ENCODE measurements at places on chromosomes 1 and 21.

DNA sequence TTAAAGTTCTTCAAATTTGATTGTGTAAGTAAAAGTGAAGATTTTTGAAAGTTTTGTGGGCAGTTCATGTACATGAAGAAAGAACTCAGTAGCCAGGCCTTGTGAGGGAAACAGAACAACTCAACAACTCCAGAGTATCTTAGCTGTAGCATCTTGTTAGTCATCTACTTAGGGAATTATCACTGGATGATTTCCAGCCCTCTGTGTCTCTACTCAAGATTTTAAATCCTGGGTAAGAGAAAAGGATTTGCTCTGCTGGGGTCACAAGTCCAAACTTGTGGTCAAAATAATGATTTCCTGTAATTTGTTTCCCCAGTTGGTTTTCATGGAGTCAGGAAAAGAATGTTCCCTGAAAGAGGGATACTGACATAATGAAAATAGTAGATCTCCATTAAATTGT, 8.2 kb downstream of the OR10T2 start:
- peak; percentile 16 for DNase-seq

DNA sequence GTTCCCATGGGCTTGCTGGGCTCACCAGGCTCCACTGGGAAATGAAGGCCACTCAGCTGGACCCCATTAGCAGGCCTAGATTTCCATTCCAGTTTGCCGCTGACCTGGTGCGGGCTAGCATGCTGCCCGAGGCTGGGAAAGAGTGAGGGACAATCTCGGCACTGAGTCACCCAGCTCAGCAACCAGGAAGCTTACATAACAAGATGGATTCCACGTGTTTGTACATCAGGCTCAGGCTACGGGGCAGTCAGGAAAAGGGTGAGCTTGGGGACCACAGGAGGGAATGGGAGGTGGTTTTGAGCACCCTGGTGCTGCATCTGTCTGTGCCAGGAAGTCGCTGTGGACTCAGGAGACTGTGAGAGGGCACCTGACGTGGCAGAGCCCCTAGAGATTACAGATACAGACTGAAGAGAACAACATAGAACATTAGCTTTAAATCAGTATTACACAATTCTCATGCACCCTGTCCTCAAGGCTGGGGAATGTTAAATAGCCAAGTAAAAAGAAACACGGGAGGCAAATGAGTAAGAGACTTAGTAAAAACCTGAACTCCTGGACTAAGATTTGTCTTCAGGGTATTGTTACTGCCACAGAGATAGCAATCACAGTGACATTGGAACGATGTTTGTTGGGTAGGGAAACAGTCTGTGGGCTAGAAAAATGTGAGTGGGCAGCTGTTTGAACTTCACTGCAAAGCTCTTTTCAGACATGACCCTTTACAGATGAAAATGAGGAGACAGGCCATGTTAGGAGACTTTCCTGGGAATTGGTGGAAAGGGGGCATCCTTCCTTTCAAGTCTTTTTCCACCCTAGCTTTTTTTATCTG, 51.1 kb downstream of the GLUL start:
- peak; percentile 8 for DNase-seq

DNA sequence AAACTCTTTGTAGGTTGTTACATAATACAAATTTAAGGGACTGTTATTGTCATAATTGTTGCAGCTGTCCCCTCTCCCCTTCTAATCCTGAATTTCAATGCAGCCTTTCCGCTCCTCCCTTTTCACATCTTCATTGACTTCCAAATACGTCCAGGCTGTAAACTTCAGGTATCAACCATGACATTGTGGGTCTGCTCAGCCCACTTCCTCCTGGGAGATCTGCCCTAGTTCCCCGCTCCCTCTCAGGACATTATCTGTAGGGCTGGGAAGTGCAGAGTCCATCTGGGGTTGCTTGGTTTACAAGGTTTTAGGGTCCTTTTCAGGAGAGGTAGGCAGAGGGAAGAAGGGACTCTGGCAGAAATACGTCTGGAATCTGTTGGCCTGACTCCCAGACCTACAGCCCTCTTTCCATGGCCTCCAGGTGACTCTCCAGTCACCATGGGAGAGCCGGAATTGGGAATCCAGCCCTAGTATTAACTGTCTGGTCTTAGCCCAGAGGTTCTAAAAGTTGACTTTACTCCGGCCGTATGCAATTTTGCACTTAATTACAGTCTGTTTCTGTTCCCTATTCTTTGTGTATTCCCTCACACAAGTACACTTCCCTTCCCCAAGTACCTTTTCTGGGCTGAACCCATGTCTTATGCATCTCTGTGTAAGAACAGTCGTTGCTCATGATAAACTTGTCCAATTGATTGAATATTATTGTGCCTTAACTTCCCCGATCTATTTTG, 4.7 kb upstream of the DENND2D start:
- DNase-seq: no peak

DNA sequence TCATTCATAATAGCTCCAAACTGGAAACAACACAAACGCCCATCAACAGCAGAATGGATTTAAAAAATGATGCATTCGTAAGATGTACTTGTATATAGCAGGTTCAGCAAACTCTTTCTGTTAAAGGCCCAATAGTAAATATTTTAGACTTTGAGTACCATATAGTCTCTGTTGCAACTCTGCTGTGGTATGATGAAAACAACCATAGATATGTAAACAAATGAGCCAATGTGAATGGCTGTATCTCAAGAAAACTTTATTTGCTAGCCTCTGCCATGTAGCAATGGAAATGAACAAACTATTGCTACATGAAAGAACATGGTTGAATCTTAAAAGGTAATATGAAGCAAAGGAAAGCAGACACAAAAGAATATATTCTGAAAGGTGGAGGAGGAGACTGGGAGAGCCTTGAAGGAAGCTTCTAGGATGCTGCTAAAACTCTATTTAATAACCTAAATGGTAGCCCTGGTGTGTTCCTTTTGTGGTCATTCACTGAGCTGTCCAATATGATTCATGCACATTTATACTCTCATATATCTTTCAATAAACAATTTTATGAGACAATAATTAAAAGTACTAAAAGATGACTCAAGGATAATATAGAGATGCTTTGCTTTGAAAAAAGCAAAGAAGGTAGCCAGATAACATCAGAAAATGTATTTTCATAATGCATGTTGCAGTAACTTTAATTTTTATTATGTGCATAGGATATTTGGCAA, 29.1 kb upstream of the FMO3 start:
- no peak for DNase-seq

DNA sequence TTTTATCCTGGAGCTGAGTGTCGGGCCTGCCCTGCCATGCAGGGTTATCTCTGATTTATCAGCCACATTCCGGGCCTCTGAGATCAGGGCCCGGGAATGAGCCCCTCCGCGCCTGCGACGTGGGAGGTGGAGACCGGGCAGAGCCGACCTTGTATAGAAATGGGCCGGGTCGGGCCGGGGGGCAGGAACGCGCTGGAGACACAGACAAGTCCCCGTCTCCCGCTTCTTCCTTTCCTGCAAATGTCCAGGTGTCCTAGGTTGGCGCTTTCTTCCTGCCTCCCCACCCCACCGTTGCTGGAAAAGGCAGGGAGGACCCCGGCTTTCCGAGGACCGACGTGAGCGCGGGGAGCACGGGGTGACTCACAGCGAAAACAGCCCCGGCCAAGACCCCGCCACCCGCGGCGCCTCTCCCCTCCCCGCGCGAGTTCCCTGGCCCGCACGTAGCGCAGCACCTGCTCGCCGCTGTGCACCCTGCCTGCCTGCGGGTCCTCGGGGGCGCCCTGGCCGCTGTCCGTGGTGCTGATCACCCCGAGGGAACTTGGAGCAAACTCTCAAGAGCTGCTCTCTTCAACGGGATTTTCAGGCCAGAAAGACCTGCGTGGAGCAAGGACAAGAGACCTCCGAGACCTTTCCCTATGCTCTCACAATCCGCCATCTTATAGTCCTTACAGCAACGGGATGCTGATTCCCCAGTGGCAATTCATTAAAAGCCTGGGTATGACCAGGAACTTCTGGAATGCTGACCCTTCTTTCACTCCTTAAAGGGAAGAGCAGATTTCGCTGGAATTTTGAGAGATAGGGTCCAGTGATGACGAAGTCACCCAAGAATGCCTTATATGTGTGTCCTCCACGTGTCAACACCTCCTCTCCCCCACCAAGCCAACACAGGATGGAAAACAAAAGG, 475 bp upstream of the NPPB start:
- no peak for DNase-seq

DNA sequence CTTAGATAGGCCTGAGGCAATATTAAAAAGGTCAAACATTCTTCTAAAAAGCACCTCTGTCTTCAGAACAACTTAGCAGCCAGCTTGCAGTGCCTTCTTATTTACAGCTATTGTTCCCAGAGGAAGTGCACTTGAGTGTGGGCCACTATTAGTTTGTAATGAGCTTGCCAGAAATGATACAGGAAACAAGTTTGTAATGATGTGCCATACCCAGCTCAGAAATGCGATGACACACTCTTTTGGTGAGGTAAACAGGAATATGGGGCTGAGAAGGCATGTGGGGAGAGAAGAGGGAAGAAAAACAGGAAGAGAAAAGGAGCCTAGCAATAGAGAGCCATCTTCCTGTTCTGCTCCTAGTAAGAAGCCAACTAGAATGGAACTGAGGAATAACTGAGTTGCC, 295.4 kb downstream of the AGBL4 start:
- no peak for DNase-seq

DNA sequence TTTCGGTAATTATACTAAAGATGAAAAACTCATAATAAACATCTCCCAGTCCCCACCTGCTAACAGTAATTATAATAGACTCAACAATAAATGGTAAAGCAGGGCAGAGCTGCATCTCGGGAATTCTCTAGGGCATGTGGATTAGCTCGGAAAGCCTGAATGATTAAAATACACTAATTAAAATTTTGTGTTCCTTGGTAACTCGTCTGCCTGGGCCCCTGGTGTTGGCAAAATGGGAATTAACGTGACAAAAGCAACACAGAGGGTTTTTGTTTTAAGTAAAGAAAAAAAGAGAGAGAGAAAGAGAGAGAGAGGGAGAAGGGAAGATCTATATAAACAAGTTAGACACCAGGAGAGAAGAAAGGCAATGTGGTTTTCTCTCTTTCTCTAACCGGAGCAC, 62.1 kb downstream of the CASZ1 start:
- no peak for DNase-seq

DNA sequence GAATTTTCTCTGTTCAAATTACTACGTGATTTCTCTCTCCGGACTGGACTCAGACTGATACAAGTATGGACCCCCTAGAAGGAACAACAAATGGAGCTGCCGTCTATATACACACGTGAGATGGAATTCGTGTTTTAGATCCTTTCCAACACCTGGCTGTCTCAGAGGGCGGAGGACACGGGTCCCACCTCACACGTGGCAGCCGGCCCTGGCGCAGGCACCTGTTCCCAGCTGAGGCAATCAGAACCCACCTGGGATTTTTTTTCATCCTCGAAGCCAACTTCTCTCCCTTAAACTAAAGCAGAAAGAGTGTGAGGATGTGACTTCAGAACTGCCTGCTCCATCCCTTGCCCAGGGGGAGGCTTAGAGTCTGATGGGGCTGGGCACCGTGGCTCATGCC, 34.1 kb upstream of the SCCPDH start:
- no peak for DNase-seq

- DNase-seq: no peak
Observed at GRCh38 chr1:203682473-203683383, 56.1 kb downstream of the ATP2B4 start.

- peak; percentile 88 for DNase-seq
Observed at GRCh38 chr1:24888971-24889676, 41.0 kb downstream of the RUNX3 start.

DNA sequence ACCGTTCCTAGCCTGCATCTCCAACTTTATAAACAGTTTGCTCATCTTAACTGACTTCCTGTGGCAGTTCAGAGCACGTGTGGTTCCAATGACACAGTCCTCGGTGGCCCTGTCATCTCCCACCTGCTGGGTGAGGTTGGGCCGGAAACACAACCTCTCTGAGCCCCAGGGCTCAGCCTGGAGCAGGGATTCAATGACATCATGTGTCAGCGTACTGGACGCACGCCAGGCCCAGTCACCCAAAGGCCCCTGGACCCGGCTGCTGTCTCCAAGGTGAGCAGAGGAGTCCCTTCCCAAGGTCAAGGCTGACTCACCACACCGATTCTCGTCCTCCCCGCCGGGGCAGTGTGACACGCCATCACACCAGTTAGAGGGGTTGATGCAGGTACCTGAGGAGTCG, 19.9 kb downstream of the TMPRSS2 start:
- DNase-seq: no peak

GRCh38 chr1:4726620-4727341, 72.4 kb downstream of the AJAP1 start:
- no peak for DNase-seq

- DNase-seq: no peak
Observed at GRCh38 chr1:38559446-38560165, 300.0 kb downstream of the RRAGC start.

GRCh38 chr1:164760569-164760968, 201.6 kb downstream of the PBX1 start:
- no peak for DNase-seq

DNA sequence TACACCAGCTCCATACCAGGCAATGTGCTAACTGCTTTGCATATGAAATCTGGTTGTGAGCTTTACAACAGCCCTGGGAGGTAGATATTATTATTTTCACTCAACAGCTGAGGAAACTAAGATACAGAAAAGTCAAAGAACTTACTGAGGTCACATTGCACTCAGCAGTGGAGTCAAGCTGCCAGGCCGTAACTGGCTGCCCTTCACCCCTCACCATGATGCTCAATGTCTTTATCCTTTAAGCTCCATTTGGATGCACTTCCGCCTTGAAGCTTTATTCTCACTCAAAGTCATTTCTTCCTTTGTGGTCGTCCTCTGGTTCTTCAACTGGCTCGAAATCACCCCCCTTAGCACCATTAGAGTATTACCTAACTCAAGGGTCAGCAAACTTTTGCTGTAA, 81.7 kb upstream of the RALGPS2 start:
- no peak for DNase-seq

GRCh38 chr1:227318853-227319607, 738 bp upstream of the CDC42BPA start:
- DNase-seq: no peak

DNA sequence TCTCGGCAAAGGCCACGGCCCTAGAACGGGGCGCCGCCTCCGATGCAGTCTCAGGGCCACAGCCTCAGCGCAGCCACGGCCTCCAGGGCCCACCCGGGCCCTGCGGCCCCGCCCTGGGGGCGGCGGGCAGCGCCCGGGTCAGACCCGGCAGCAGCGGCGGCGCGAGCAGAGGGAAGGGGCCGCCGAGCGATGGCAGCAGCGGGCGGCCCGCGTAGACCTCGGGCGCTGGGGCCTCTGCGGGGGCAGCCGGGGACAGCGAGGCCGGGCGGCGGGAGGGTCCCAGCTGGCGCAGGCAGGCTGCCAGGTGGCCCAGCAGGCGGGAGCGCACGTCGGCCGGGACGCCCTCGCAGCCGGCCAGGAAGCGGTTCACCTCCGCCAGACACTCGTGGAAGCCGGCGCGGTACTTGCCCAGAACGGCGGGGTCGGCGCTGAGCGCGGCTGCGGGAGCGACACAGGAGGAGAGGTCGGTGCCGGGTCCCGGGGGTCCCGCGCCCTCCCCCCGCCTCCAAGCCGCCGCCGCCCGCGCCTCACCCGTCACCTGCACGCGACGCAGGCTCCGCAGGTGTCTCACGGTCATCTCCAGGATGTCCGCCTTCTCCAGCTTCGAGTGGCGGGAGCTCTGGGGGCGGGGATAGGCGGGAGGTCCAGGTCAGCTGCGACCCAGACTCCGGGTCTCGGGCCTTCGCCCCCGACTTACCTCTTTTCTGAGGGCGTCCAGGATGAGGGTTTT, 737 bp downstream of the HES4 start:
- DNase-seq: no peak

- no peak for DNase-seq
Observed at GRCh38 chr1:242605521-242605920, 81.0 kb upstream of the PLD5 start.

Data from stromal cell of bone marrow (primary cell).